Cortex of kidney (tissue), 1 donor: ENCODE measurements at places on chromosomes 11 and 22.

DNA sequence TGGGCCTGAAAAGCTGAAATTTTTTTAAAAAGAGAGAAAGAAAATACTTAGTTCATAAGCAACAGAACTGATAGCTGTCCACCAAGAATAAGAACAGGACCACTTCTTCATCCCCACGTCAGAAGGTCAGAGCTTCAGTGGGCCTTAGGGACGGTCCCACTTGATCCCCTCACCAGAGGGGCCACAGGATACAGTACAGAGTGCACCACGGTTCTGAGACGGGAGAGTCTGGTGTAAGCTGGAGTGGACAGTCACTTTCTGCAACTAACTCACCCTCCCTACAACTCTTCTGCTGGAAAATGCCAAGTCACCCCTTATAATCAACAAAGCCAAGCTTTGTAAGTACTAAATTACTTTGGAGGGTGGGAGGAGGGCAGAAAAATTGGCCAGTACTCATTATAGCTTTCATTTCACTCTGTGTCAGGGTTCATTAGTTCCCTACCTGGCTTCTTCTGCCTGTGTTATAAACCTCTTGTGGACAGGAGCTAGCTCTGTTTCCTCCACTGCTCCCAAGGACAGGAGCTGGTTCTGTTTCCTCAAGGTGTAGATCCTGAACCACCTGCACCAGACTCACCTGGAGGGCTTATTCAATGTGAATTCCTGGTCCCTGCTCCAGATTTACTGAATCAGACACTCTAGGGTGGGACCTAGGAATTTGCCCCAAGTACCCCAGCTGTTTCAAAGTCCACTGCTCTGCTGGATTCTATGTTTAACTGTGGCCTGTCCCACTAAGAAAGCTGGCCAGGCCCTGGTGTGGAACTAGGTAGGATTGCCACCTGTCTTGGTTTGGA is 39.6 kb downstream of the SCGB1A1 start:
- DNase-seq = no peak

DNA sequence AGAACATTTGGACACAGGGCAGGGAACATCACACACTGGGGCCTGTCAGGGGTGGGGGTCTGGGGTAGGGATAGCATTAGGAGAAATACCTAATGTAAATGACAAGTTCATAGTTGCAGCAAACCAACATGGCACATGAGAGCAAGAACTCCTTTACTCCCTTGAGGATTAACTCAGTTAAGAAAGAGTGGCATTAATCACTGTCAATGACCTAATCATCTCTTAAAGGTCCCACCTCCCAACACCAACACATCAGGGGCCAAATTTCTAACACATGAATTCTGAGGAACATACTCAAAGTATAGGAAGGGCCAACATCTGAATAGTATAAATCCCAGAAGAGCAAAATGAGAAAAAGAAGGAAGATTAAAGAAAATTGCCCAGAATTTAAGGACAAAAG is 272.9 kb downstream of the SWAP70 start:
- no peak for DNase-seq

GRCh38 chr11:122048401-122048800 is 67.6 kb downstream of the BLID start:
- no peak for DNase-seq

DNA sequence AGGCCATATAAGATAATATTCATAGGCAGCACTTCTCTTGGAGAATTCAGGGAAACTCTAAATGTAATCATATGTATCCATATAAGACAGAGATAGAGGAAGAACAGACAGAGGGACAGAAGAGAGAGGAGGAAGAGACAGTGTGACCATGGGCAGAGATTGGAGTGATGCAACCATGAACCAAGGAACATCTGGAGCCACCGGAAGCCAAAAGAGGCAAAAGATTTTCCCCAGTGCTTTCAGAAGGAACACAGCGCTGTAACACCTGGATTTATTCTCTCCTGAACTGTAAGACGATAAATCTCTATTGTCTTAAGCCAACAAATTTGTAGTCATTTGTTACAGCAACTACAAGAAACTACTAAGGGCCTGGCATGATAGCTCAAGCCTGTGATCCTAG is 57.7 kb downstream of the GAB2 start:
- DNase-seq = no peak

GRCh38 chr22:17192186-17192585 is 27.0 kb downstream of the ADA2 start:
- DNase-seq = no peak
